ENCODE measurements at places on chromosomes 1 and 21.
A peak's percentile ranks its signal among the peaks of the same experiment; 100 is the strongest.

GRCh38 chr1:186799689-186800054 lies 29.1 kb upstream of the PLA2G4A start:
- DNase-seq = no peak

GRCh38 chr1:64005801-64006200 lies 197.6 kb upstream of the UBE2U start:
- DNase-seq = no peak

DNA sequence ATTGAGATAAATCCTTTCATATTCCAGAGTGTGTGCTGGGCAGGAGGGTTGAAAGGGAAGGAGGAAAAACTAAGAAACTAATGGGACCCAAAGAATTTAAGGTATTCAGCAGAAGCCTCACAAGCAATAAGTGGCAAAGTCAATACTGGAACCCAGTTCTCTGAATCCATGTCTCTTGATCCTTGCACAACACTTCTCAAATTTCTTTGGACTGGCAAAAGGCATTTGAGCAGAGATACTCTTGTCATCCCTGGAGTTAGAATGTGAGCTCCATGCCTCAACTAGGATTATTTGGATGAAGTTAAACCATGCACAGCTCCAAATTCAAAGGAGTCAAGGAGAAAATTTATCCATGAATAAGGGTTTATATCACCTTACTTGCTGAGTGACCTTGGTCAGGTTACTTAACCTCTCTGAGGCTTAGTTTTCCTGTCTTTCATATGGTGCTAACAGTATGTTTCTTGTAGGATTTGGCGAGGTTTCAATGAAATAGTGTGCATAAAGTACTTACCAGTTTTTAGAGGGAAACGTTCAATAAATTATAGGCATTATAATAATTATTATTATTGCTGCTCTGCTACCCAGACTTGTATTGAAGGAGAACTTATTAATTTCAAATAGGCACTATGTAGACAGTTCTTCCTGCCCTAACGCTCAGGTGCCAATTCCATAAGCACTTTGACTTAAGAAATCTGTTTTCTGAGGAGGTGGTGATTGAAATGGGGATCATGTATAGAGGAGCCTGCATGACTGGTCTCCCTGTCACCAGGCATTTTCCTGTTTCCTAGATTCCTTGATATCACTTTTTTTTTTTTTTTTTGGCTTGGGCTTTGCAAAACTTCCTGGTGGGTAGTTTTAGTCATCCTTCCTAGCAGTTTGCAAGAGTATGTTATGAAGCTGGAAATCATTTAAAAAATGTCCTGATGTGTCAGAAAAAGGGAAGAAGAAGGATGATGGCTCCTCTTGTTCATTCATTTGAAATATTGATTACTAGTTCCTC lies 125.0 kb upstream of the JUN start:
- no peak for DNase-seq

- peak; percentile 20 for DNase-seq
These were observed 2.7 kb upstream of the LPGAT1 start for GRCh38 chr1:211833174-211833820.

- no peak for DNase-seq
These were observed 201.8 kb upstream of the BRINP3 start for GRCh38 chr1:190679454-190679853.

DNA sequence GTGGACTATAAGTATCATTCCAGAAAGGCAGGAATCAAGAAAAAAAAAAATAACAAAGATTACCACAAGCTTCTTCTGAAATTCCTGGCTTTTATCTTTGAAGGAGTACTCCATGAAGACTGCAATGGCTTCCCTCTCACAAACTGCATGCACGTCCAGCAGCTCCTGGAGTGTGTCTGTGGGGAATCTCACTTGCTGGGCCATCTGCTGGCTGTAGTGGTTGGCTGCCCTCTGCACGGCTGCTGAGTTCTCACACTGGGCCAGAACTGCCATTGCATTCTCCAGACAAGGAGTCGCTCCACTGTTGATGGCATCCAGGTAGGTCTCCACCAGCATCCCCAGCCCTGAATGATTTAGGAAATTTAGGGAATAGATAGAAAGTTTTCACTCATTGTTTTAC lies 23.3 kb upstream of the GBP2 start:
- no peak for DNase-seq

- DNase-seq = no peak
These were observed 2.4 kb upstream of the FCGR2A start for GRCh38 chr1:161502641-161503393.

DNA sequence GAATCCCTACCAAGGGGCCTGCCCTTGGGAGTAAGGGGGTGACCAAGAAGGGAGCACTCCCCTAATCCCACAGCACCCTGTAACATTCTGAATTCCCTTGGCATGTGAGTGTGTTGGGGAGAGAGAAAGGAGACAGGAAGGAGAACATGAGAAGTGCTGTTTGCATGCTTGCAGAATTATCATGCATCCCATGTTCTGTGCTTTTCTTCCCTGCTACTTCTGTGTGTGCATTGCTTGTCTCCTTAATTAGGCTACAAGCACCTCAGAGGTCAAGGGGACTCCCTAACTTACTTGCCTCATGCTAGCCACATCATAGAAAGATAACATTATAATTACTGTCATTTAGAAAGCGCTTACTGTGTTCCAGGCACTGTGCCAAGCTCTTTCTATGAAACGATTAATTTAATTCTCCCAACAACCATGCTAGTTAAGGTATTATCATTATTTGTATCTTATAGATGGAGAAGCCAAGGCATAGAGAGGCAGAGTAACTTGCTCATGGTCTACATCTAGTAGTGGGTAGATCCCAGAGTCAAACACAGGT lies 11.1 kb downstream of the NOS1AP start:
- no peak for DNase-seq

DNA sequence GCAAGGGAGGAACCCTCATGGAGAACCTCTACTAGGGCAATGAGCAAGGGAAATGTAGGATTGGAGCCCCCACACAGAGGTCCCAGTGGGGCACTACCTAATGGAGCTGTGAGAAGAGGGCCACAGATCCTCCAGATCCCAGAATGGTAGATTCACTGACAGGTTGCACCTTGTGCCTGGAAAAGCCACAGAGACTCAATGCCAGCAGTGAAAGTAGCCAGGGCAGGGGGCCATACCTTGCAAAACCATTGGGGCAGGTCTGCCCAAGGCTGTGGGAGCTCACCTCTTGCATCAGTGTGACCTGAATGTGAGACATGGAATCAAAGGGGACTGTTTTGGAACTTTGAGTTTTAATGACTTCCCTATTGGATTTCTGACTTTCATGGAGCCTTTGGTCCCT lies 17.9 kb downstream of the CFH start:
- no peak for DNase-seq

DNA sequence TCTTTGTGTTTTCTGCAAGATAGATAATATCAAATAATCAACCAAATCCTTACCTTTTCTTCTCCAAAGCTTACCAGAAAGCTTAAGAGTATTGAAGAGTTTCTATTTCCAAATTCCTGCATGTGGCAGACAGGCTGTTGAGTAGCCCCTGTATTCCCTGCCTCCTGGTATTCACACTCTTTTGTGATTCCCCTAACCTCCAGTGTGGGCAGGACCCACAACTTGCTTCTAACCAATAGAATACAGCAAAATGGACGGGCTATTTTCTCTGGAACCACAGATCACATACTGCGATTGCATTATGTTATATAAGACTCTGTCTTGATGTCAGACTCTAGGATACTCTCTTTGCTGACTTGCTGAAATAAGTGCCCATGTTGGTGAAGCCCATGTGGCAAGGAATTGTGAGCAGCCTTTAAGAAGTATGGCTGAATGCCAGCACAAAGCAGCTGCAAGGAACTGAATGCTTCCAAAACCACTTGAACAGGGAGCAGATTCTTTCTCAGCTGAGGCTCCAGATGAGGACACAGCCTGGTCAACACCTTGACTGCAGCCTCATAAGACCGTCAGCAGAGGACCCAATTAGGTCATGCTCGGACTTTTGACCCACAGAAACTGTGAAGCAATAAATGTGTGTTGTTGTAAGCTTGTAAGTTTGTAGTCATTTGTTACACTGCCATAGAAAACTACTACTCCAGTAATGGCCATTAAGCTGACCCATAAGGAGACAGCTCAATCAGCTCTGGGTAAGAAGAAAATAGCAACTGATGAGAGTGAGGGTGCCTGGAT lies 47.9 kb upstream of the PLXNA2 start:
- DNase-seq = no peak

- DNase-seq = no peak
These were observed 125.8 kb downstream of the RRAGC start for GRCh38 chr1:38733761-38734160.

DNA sequence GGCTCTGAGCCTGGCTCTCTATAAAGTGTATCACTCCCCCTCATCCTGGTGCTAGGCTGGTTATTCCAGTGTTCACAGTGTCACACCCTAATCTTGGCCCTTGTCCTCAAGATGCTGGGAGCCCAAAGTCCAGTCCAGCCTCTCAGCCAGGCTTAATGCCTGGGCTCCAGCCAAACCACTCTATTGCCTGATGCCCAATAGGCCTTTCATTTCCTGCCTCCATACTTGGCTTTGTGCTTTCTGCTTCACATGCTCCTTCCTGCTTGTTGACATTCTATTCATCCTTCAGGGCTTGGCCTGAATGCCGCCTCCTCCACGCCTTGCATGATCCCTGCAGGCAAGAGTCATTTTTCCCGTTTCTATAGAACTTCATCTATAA lies 1.7 kb downstream of the KLHDC8A start:
- no peak for DNase-seq

- DNase-seq = no peak
These were observed 644 bp upstream of the PBXIP1 start for GRCh38 chr1:154956544-154956941.

DNA sequence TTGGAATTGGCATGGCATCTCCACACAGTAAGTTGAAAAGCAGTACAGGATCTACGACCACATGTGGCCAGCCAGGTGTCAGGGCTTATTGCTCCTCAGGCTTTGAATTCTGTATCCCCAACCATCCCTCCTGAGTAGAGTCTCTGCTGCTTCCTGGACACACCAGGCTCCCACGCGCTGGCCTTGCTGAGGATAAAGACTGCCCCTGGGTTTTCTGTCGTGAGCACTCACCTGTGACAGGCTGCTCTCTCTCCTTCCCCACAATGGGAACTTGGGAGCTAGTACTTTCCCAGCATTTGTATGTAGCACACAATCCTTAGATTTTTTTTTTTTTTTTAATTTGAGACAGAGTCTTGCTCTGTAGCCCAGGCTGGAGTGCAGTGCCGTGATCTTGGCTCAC lies 33.6 kb downstream of the PBX1 start:
- DNase-seq = no peak

GRCh38 chr1:173285048-173285447 lies 77.9 kb upstream of the TNFSF4 start:
- no peak for DNase-seq

GRCh38 chr21:15058854-15059263 lies 5.9 kb downstream of the NRIP1 start:
- no peak for DNase-seq

- DNase-seq = no peak
These were observed 3.6 kb downstream of the PSEN2 start for GRCh38 chr1:226873771-226874578.

GRCh38 chr1:32957017-32957416 lies 7.6 kb downstream of the RNF19B start:
- DNase-seq = no peak

DNA sequence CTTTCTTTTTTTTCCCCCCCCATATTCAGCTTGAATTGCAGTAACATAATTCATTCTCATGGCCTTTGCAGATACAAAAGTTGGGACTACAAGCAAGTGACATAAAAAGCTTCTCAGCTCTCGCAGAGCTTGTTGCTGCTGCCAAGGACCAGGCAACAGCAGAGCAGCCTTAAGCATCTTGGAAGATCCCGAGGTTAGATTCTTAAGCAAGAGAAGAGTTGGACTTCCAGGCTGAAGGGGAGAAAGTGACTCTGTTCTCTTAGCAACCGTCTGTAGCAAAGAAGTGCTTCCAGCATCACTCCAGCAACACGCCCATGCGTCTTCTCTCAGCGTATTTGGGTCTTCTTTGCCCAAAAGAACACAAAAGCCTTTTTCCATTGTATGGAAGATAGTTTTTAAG lies 20.7 kb downstream of the AGT start:
- no peak for DNase-seq

DNA sequence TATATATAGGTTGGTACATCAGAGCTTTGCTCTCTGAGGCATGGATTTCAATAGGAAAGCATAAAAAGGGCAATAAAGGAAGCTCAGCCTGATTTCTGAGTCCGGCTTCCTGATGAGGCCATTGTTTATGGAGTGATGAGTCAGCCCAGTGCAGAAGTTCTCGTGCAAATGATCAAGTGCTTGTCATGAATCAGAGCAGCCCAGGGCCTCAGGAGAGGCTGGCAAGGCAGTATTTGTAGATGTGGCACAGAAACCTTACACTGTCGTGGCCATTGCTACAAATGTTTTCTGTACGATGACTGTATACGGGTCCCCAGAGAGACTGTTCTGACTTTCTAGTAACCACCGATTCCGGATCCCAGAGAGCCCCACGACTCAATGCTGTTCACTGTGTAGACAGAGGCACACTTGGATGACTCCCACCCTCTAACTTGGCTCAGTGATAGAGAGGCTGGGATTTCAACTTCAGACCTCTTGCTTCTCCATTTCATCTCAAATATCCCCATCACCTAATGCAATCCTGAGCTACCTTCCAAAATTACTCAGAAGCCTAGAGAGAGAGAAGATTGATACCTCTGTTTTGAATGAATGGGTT lies 26.8 kb downstream of the UMODL1 start:
- no peak for DNase-seq

- DNase-seq = no peak
These were observed 1.8 kb downstream of the CCDC190 start for GRCh38 chr1:162859191-162859590.

- DNase-seq = no peak
These were observed 49.8 kb downstream of the GIPC2 start for GRCh38 chr1:78095593-78095992.

DNA sequence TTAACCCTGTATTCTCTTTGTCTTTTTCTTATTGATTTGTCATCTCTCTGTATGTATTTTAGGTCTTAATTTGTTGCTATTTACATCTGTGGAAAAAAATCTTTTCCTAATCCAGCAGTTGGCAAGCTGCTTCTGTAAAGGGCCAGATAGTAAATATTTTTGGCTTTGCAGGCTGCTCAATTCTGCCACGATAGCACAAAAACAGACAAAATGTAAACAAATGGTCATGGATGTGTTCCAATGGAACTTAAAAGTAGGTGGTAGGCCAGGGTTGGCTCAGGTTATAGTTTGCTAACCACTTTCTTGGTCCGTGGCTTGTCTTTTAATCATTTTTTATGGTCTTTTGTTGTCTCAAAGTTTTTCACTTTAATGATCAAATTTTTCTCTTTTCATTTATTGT lies 371.8 kb downstream of the HHAT start:
- DNase-seq = no peak

DNA sequence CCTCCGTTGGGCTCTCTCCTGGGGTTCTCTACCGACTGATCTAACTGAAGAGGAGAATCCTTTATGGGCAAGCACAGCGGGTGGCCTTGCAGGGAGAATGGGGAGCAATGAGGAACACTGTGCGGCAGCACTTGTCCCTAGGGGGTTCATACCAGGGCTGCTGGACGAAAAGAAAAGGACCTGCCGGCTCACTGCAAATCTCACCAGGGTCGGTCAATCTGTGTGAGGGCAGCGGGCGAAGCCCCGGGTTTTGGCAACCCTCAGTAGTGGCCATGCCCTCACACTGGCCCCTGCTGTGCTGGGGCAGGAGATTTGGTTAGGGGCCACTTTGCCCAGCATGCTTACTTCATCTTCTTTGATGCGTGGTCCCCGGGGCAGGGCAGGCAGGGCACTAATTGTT lies 5.9 kb downstream of the LHX9 start:
- DNase-seq = no peak
